ENCODE measurements at places on chromosomes 13 and 19. TPM values are rescaled to one million over a fixed set of nuclear protein-coding genes. Genes with fewer than 3 reads are reported as not detected.

- DNase-seq: no peak
Measured at GRCh38 chr19:56108447-56109195, 12.5 kb downstream of the ZNF787 start.

Gene KLF1
- not detected for total RNA-seq

Gene PTH2
- total RNA-seq: not detected

Gene KIR2DL1
- total RNA-seq: not detected

Gene FFAR1
- not detected for total RNA-seq

Data from A172 (cell line).